ENCODE measurements at places on chromosomes 4 and X.

GRCh38 chr4:6235012-6235411 is 34.6 kb upstream of the WFS1 start:
- no peak for DNase-seq

DNA sequence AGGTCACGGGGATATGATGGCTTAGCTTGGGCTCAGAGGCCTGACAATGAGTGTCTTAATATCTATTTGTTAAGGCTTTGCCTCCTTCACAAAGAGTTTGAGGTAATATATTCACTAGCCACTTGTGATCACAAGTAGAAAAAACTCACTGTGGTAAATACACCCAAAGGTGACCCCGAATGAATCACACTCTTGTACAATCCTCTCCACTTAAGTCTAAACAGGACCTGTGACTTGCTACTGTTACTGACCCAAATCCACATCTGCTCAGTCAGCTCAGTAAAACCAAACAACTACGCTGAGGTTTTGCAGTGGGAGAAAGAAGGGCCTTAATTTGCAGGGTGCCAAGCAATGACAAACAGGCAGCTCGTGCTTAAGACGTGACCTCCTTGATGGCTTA is 223.8 kb upstream of the MAGEC2 start:
- no peak for DNase-seq

GRCh38 chr4:140149846-140150635 is 3.9 kb downstream of the MAML3 start:
- peak; percentile 34 for DNase-seq

DNA sequence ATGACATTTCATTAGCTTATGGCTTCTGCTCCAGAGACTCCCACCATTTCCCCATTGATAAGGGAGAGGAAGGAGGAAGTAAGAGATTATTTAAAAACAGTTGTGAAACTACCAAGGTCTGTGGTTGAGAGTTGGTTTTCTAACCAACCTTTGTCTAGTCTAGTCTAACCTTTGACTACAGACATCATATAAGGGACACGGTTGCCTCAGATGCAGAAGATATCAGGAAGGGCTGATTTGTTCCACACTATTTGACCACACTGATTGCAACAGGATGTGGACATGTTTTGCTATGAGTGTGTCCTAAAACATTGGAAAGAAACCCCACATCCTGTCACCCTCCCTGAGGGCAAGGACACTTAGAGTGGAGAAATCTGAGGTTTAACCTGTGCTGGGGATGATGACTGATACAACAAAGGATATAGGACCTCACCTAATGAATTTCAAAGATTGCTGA is 53.0 kb downstream of the COQ2 start:
- no peak for DNase-seq

- DNase-seq: no peak
These were observed 400.6 kb upstream of the NR3C2 start for GRCh38 chr4:148842843-148843242.

DNA sequence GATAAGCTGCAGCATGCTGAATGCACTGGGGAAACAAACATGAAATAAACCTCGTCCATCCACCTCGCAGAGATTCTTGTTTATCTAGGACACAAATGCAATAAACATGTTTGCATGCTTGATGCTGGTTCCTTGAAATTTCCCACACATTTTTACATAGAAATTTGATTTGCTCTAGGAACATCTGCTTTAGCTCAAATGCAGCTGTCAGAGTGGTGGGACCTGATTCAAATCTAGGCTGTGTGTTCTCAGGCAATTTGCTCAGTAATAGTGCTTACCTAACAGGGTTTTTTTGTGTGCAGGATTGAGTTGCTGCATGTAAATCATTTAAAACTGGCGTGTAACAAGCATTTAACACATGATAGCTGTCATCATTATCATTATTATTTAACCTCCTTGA is 293.1 kb downstream of the QDPR start:
- DNase-seq: no peak

DNA sequence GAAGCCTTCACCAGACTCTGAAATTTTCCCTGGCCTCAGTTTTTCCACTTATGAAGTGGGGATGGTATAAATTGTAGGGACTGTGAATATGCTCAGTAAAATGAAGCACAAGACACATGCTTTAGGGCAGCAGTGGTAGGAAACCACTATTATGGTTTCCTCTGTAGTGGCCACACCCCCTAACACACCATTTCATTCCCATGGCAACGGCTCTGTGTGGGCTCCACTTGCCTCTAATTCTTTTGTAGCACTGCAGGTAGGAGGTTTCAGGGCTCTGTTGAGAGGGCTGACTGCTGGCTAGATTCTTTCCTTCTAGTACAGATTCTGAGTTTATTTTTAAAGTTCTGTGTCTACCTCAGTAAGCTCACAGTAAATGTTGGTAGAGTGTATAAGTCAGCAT is 3.5 kb upstream of the VMA21 start:
- no peak for DNase-seq
